Foreskin melanocyte (primary cell): ENCODE measurements at places on chromosomes 11 and 22.

DNA sequence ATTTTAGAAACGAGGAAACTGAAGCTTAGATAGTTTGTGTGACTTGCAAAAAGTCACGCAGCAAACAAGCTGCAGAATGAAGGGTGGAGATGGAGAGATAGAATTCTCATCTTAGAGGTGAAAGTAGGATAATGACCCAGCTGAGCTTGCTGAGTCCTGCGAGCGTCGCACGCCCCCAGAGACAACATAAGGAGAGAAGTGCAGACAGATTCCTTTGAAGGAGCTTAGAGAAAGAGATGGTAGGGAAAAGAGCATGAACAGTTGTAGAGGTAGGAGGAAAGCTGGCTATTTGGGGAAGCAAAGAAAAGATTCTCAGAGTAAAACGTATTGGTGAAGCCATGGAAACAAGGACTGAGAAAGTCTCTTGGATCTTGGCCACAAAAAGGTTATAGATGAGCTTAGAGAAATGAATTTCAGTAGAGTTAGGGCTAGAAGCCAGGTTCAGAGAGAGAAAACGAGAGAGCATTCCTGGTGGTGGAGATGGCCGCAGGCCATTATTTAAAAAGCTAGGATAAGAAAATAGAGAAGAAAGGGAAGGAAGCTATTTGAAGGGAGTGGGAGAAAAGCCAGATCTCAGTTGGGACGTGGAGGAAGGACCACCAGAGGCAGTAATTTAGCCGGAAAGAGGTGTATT lies 44.8 kb downstream of the FAM83F start:
- no peak for DNase-seq

DNA sequence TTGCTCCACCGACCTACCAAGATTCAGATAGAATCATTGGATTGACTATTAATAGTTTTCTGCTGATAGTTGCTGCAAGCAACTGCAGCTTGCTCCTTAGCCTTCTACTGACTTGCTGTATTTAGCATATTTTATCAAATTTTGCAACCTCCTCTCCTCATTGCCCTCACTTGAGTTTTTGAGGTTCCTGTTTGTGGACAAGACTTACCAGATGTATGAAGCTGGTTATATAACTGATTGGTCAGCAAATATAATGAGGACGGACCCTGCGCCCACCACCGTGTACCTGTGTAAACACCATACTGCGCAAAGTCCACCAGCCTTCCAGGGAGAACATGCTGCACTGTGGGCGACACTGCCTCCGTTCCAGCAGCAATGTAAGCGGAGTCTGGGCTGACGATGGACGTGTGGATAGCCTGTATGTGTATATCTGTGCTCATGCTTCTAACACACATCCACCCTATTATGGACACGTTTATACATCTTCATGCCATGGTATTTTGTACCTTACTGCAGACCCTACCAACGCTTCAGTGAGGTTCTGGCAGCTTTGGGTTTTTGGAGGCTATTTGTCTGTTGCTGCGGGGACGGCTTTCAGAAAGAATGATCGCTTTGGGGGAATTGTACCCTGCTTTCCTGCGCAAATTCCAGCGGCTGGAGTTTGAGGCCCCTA lies 1.5 kb upstream of the USP18 start:
- no peak for DNase-seq

GRCh38 chr11:17648528-17648927 lies 70.8 kb upstream of the MYOD1 start:
- no peak for DNase-seq

- DNase-seq, result no peak
Observed at GRCh38 chr11:124776865-124777645, 15.0 kb upstream of the ESAM start.

DNA sequence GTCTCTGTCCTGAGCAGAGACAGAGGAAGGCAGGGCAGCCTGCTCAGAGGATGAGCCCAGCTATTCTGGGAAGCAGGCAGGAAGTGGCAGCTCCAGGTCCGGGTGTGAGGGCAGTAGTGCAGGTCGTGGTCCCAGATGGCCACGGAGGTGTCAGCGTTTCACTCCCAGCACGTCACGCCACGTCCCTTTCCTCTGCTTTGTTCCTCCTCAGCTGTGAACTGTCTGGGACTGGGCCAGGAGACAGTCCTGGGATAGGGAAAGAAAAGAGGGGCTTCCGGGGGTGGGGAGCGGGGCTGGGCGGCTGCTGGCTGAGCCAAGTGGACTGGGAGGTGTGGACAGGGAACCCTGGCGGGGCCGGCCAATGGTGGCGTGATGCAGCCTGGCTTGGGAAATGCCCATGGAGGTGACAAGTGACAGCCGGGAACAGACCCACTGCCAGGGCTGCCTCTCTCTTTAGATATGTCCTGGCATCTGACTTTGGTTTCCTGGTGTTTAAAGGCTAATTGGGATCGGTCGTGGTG lies 64.7 kb downstream of the KCNQ1 start:
- DNase-seq, result no peak

DNA sequence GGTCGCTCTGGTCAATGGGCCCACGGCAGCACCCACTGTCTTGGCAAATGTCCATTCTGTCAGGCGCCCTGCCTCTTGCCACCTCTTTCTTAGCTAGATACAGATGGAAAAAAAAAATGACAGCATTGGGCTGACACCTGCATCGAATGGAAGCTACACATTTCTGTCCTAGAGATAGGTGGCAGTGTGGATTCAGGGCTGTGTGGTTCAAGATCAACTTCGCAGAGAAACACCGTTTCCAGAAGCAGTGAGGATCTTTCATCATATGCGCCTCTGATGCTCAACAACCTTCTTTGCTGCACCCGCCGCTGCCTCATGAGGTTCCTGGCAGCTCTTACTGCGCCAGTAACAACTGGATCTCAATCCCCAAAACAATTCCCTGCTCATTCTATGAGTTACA lies 236.3 kb downstream of the KIRREL3 start:
- DNase-seq, result no peak

DNA sequence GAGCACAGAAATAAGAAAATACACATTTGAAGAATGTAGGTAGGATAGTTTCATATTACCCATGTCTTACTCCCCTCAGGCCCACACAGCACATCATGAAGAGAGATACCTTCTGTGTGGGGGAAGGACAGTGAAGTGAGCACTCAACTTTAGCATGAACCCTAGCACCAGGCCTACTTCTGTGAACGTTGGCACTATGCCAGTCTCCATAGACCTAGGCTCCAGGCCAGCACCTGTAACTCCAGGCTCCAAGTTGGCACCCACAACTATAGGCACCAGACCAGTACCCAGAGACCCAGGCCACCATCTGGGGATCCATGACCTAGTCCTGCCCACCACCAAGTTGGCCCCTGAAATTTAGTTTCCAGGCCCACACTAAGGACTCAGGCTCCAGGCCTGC lies 410.9 kb downstream of the INSC start:
- DNase-seq, result no peak

- no peak for DNase-seq
Observed at GRCh38 chr11:46701078-46701654, 335 bp downstream of the ZNF408 start.

- peak; percentile 33 for DNase-seq
Observed at GRCh38 chr11:128632141-128632791, 44.9 kb upstream of the ETS1 start.

DNA sequence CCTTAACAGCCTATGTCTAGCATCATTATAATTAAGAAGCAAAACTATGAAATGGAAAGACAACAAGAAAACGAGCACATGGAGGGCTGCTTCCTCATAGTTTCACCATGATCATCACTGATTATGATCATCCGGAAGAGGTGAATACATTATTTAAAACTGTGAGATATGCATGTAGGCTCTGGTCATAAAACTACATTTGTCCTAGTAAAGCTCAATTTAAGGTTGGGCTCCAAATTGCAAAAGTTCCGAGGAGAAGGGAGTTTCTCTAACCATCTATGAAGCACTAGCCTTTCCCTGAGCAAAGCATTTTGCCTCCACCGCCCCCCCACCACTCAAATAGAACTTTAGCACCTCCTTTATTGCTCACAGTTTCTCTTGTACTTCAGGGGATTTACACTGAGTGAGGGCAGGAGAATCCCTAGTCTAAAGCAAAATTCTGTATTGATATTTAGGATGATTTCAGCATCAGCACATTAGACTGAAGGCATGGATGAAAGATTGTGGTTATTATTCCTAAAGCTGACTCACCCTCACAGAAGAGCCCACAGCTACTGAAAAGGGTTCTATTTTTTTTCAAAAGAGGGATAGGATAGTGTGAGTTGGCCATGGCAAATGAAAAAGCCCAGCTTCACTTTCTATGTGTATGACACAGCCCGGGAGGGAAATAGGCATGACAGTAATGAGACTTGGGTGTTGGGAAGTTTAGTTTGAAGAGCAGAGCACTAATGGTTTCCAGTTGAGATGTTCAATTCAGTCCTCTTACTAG lies 203.4 kb downstream of the CADM1 start:
- DNase-seq, result no peak

GRCh38 chr11:130024361-130024760 lies 21.7 kb upstream of the PRDM10 start:
- no peak for DNase-seq

- no peak for DNase-seq
Observed at GRCh38 chr11:2128130-2128510, 11.1 kb downstream of the IGF2 start.

DNA sequence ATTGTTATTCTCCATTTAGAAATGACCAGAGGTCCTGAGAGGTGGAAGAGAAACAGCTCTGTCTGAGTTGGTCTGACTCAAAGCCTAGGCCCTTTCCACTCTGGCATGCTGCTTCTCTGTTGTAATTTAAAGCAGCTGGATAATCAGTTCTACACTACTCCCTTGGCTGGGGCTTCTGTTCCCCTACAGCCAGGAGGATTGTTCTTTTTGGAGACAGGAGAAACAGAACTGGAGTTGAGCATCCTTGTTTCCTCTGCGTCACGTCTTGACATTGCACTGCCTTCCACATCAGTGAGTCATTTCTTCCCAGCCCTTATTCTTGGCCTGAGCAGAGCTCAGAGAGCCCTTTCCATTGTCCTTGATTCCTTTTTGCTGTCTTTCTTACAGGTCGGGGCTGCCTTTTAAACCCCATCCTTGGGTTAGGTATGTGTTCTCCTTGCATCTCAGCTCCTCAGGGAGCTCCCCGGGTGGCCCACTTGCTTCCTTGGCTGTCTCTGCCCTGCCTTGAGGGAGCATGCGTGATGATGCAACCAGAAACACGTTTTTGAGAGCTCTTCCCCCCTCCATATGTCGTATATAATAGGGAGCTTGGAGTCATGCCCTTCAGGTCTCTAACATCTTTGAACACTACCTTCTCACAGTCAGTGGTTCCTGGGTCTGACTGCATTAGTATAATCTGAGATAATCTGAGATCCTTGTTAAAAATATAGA lies 35.7 kb downstream of the CYB5R2 start:
- no peak for DNase-seq

GRCh38 chr22:37312549-37313183 lies 30.4 kb downstream of the CYTH4 start:
- DNase-seq, result no peak

DNA sequence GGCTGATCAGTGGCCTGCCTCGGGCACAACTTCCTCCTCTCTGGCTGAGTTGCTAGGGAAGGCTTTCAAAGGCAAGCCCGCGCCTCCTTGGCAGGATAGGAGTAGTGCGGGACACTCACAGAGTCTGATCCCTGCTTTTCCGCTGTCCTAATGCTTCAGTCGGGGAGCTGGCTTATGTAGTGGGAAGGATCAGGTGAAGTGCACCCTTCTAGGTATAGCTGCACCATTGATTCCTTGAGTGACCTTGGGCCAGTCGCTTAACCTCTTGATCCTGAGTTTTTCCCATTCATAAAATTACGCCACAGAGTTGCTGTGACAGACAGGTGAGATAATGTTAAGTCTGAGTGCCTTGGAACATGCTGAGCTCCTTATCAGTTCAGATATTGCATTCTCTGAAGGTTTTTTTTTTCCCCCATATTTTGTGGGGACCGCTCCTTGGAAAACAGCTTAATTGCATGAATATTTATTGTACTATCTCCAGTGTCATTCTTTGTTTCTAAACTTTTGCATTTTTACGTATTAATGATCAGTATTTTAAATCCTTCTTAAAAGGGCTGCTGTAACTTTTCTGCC lies 961 bp downstream of the IPO7 start:
- no peak for DNase-seq

DNA sequence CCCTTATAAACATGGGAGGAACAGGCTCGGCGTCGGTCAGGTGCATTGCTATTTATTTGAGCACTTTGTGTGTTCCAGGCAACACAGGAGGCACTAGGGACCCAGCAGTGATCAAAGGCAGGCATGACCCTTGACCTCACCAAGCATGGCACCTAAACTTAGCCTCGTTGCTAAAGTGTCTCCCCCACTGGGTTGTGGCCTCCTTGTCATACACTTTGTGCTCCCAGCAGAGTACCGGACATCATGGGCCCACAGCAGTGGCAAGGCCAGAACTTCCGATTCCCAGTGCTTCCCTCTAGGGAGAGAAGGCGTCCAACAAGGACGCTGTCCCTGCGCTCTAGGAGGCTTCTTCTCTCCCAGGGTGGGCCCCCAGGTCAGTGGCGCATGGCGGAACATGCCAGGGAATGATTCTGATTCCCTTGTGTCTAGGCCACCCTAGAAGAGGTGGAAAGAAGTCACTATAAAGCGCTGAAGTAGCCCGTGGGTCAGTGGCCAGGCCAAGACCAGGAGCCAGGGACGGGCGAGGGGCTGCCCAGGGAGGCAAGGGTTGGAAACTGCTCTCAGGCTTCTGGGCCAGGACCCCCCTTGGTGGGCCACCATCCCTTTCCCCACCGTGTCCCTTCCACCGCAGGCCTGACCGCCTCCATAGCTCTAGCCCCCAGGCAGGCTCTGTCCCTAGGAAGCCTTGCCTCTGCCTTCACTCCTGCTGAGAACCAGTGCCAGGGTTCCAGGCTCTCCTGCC lies 19.7 kb downstream of the TOM1 start:
- DNase-seq, result no peak

DNA sequence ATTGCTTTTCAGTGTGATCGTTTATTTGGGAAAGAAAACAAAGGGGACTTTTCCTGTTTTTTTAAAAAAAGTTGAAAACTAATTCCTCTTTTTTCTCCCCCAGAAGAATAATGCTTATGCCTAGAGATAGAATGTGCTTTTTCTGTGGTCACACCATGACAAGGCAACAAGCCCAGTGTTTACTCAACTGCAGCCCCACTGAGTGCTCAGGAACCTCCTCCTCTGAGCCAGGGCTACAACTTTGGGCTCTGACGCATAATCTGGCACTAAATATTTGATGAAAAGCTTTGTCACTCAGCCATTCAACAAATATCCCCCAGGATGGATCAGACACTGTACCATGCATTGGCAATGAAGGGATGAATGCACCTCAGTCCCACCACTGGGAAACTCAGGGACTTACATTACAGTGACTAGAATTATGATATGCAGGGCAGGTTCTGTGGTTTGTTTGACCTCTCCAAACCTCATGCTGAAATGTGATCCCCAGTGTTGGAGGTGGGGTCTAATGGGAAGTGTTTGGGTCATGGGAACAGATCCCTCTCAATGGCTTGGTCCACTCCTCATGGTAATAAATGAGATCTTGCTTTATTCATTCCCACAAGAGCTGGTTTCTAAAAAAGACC lies 155.9 kb downstream of the CCDC34 start:
- DNase-seq, result no peak
